Bronchial epithelial cell (primary cell): ENCODE measurements at places on chromosomes 13 and 19. TPM values are rescaled to one million over a fixed set of nuclear protein-coding genes. Genes with fewer than 3 reads are reported as not detected.

GATAD2A gene
- total RNA-seq = 48.4 and 49.0 TPM in 2 replicates

NXNL1 gene
- total RNA-seq = not detected in 2 replicates

ICAM3 gene
- total RNA-seq = 5.0 and 5.5 TPM in 2 replicates

HNRNPA1L2 gene
- total RNA-seq = 3.7 and 3.8 TPM in 2 replicates

CASP14 gene
- not detected in 2 replicates for total RNA-seq

CBY2 gene
- total RNA-seq = not detected in 2 replicates

THSD8 gene
- total RNA-seq = not detected in 2 replicates

SLC8A2 gene
- total RNA-seq = 0.26 TPM in 2 replicates

PLVAP gene
- total RNA-seq = not detected in 2 replicates

DNA sequence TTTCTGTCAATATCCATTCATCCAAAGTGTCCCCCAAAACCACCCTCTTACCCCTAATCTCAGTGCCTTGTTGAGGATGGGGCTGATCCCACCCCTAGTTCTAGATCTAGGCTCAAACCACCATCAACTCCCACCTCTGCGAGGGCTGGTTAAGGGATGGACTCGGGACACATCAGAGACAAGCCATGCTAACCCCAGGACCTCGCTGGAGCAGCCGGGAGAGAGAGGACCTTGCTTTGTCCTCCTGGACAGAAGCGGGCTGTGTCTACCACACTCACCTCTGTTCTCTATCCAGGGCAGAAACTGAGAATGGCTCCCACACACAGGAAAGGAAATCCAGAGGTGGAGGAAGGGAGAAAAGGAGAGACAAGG lies 90.8 kb upstream of the UQCRFS1 start:
- DNase-seq = no peak

GRCh38 chr13:96011291-96011872 lies 41.8 kb downstream of the UGGT2 start:
- DNase-seq = no peak

GRCh38 chr19:772730-773436 lies 22.0 kb downstream of the MISP start:
- no peak for DNase-seq

- DNase-seq = no peak
These were observed 5.0 kb downstream of the RNF225 start for GRCh38 chr19:58400316-58400915.

- DNase-seq = no peak
These were observed 64.8 kb downstream of the DCT start for GRCh38 chr13:94414708-94415107.

DNA sequence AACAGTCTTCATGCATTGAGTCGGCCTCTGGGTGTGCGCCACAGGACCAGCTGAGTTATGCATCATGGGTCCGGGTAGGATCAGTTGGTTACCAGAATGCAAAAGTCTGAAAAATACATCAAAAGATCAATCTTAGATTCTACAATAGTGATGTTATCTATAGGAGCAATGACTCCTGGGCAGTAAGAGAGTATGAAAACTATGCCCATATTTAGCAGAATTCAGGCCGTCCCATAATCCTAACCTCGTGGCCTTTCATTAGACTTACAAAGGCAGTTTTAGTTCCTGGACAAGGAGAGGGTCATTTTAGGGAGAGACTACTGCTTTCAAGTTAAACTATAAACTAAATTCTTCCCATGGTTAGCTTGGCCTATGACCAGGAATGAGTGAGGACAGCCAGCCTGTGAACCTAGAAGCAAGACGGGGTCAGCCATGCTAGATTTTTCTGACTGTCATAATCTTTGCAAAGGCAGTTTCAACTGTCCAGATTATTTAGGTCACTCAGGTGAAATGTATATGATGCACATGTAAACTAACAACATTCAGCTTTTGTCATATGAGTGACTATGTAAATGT lies 11.8 kb upstream of the CDADC1 start:
- no peak for DNase-seq

DNA sequence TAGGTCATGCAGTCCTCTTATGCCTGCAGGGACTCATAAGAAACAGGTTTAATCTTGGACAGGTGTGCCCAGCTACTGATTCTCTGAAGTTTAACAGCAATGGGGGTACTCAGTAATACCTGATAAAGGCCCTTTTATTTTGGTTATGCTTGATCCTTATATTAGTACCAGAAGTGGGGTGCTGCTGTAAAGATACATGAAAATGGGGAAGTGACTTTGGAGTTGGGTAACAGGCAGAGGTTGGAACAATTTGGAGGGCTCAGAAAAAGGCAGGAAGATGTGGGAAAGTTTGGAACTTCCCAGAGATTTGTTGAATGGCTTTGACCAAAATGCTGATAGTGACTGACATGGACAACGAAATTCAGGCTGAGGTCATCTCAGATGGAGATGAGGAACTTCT lies 14.6 kb upstream of the TMTC4 start:
- DNase-seq = no peak

DNA sequence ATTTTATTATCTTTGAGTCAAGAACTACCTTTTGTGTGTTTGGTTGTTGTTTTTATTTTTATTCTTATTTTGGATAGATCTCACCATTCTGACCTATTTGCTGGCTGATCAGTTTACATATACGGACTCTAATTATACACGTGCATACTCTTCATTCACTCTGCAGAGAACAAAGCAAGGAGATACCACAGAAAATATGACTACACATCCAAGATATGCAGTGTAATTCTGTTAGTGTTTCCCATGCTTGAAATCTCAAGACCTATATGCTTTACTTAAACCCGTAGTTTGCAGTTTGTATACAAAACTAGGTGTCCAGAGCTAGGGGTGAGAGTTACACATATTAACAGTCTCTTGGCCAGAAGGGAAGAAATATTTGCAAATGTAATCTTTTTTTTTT lies 205.5 kb downstream of the DCLK1 start:
- DNase-seq = no peak

DNA sequence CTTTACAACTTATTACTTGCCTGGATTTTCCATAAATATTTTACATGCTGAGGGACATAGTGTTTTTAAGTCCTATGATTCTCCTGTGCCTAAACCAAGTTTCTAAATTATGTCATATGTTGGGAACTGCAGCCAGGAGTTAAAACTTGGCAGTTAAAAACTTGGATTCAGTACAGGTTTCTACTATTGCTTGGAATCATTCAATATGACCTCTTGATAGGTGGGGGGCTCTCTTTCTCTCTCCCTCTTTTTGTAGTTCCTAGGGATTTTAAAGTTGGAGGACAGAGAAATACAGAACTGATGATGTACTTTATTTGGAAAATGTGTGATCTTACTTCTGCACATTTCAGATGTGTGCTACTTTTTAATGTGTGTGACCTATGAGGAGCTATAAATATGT lies 4.7 kb downstream of the CSNK1A1L start:
- DNase-seq = no peak

DNA sequence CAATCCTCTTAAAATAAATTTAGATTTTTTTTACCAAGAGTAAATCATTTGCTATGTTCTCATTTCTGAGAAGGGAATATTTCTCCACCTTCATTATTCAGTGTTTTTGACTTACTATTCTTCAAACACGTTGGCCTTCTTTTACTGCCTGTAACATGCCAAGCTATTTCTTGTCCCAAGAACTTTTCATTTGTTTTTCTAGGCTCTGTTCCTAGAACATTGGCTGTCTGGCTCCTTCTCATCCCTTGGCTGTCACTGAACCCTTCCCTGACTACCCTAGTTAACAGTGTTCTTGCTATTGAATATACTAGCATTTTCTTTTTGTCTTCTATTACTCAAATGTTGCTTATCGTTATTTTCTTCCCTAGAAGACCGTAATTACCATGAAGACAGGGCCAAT lies 248.1 kb downstream of the ITGBL1 start:
- no peak for DNase-seq

DNA sequence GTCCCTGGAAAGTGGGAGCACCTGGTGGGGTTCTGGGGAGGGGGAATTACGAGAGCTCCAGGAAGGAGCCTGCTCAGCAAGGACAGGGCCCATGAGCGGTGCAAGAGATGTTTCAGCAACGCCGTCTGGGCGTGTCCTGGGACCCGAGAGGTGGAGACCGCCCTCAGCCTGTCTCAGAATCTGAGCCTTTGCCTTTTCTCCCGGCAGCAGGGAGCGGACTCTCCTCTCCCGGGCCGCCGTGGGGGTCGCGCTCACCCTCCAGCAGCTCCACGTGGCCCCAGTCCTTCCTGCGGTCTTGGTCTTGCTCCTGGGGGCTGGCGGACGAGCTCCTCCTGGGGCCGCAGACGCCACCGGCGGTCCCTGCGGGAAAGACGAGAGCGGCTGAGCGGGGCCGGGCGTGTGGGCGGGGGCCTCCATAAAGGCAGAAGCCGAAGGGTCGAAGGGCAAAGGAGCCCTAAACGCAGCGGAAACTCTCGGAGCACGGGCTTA lies 714 bp downstream of the POLRMT start:
- peak; percentile 24 for DNase-seq

DNA sequence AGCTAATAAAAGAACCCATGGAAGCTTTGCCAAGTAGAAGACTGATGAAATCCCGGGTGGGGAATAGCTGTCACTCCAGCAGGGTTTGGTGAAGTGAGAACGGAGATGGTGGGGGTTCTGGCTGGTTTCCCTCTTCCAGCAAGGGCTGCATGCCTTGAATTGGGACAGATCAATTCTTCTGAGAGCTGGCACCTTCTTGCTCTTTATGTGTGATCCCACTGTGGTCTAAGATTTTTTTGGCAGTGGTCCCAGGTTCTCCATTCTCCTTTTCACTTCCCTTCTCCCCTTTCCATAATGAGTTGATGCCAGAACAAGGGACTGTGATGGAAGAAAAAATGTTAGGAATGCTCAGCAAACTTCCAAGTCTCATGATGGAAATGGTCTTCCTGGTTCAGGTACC lies 50.0 kb downstream of the TNFSF11 start:
- no peak for DNase-seq

GRCh38 chr13:35996360-35996759 lies 134.8 kb downstream of the DCLK1 start:
- no peak for DNase-seq

GRCh38 chr13:79385694-79386093 lies 20.4 kb downstream of the RBM26 start:
- peak; percentile 64 for DNase-seq

- DNase-seq = no peak
These were observed 2.7 kb downstream of the CALM3 start for GRCh38 chr19:46603752-46604231.

GRCh38 chr19:52923778-52924593 lies 758 bp upstream of the ZNF888 start:
- peak; percentile 45 for DNase-seq

DNA sequence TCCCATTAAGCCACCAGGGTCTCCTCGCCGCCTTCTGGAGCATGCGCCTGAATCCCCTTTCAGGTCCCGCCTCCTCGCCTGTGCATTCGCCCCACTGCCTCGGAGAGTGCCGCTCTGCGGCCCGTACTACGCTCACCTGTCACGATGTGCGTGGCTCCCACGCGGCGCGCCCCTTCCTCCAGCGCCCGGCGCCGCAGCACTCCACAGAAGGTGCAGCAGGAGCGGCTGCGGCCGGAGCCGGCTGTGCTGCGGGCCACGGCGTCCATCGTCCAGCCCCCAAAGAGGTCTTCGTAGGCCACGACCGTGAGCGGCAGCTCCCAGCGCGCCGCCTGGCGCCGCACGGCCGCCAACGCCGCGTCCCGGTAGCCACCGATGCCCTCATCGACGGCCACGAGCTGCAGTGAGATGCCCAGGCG lies 4.3 kb downstream of the CTU1 start:
- DNase-seq = no peak

DNA sequence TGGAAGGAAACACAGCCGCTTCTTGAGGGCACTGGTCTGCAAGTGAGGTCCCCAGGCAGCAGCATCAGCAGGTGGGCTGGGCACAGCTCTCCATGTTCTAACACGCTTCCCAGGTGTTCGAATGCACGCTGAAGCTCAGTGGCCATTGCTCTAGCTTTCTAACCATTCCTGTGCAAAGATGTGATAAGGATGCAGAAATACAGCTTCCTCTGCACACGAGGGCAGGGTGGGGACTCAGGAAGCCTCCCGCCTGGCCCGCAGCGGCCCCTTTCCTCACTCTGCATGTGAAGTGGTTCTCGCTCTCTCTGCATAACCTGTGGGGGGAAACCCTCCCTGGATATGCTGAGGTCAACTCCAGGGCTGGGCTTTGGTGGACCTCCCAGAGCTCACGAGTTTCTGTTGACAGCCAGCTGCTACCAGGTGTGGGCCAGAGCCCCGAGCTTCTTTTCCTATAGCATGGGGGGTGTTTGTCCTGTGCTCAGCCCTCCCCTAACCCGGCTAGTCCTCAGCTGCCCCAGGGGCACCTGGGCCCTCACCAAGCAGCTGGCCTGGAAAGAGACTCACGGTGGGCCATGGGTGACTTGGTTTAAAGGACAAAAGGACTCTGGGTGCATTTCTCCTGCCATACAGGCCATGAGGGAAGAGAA lies 168.2 kb downstream of the TEX29 start:
- no peak for DNase-seq

DNA sequence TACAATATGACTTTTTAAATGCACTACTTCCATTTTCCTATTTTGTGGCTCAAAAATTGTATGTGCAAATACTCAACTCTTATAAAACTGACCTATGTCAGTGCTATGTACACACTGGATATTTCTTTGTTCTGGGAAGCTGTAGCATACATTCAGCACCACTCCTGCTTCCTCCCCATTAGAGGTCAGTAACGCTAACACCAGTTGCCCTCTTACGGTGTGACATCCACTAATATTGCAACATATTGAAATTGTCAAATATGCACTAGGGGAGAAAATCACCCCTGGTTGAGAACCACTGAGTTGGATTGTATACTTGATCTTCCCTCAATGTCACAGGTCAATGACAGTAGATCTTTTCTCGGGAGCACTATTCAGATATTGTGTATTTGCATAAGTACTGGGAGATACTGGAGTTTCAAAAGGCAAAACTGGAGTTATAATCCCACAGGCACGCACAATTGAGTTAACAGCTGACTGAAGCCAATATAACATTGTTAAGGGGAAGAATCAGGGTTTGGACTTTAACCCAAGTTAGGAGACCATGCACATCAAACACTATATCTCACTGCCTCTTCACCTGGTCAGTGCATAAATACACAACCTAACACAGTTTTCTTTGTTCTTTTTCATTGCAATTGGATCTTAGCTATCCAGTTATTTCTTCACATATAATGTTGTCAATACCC lies 1276.5 kb upstream of the MIR17HG start:
- DNase-seq = no peak

GRCh38 chr19:20162821-20163220 lies 4.2 kb upstream of the ZNF486 start:
- no peak for DNase-seq

- DNase-seq = peak; percentile 96
These were observed 33.5 kb downstream of the FAM216B start for GRCh38 chr13:42814868-42815267.

- DNase-seq = no peak
These were observed 190.3 kb downstream of the TM9SF2 start for GRCh38 chr13:99691552-99691951.
